Ovary (tissue), 10 donors: ENCODE measurements at places on chromosomes 5 and 9.

- H3K27ac ChIP-seq = no peak overlapping the region
- H3K4me1 ChIP-seq = no peaks in the 10 kb centered on the region
- no peaks in the 10 kb centered on the region for H3K27me3 ChIP-seq
- H3K4me3 ChIP-seq = no peak overlapping the region
Observed at GRCh38 chr9:96006961-96007360, 131.5 kb downstream of the ERCC6L2 start.

- no peak overlapping the region for H3K4me3 ChIP-seq
- H3K36me3 ChIP-seq = no peaks in the 10 kb centered on the region
- no peaks in the 10 kb centered on the region for H3K27me3 ChIP-seq
Observed at GRCh38 chr5:121421646-121422045, 430.0 kb upstream of the FTMT start.

GRCh38 chr5:4584982-4585381 is 555.1 kb upstream of the ADAMTS16 start:
- H3K4me3 ChIP-seq = no peak overlapping the region
- no peak for DNase-seq
- no peaks in the 10 kb centered on the region for H3K36me3 ChIP-seq
- no peaks in the 10 kb centered on the region for H3K4me1 ChIP-seq

DNA sequence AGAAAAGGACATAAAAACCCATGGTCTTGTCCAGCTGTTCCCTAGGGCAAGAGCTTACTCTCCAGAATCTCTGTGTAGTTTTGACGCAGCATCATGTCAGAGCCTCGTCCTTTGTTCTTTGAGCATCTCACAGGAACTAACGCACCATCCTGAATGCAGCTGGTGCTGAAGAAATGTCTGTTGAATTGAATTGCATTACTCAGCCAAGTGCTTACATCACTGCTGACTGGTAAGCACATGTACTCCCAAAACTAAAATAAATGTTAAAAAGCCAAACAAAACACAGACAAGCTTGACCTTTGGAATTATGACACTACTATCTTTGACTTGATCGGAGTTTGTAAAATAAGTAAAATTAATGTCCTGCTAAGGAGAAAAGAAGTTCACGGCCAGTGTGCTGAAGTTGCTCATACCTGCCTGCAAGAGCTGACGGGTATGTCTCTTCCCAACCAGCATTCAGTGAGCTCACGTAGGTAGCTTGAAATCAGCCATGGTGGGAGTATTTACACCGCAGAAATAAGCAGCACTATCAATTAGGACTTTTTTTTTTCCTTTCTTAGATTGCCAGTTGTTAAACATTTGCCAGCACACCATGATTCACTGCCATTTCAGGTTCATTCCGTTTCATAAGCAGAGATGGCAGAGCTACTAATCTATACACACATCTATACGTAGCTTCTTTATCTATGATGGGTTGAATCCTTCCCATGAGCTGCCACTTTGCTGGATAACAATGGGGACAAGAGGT is 310.6 kb upstream of the MSX2 start:
- no peak overlapping the region for H3K4me3 ChIP-seq
- no peak for DNase-seq
- no peaks in the 10 kb centered on the region for H3K36me3 ChIP-seq
- H3K27ac ChIP-seq = no peak overlapping the region
- no peaks in the 10 kb centered on the region for H3K27me3 ChIP-seq

GRCh38 chr9:114271556-114272510 is 51.1 kb upstream of the ORM1 start:
- H3K27me3 ChIP-seq = no peaks in the 10 kb centered on the region
- DNase-seq = peak; percentile 63
- no peak overlapping the region for H3K4me3 ChIP-seq
- no peaks in the 10 kb centered on the region for H3K36me3 ChIP-seq
- peaks cover under 1% of the 10 kb centered on the region for H3K4me1 ChIP-seq

DNA sequence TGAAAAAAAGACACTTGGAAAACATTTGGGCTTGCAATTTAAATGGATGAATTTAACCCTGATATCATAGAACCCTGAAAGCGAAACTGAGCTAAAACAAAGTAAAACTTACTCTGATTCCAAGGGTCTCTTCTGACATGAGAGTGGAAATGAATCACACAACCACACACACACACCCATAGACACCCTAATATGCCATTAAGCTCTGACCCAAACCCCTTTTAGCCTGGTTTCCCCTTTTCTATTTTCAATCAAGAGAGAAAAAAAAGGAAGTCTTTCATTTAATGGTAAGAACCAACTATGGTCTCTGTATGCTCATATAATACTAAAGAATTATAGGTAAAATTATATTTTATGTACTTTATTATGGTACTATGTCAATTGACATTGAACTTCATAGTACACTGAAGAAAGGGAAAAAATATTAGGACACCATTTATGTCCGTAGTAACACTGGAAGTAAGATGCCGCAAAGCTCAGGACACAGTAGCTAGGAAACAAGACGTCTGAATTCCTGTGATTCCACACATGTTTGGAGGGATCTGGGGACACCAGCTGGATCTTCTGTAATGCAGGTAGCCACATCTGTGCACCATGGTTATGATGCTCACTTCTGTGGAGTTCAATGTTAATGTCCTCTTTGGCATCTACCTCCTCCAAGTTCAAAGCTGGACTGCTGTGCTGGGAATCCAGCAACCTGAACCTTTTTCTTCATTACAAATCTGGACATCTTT is 95.8 kb downstream of the PCSK1 start:
- H3K36me3 ChIP-seq = no peaks in the 10 kb centered on the region
- no peak overlapping the region for H3K4me3 ChIP-seq
- no peak overlapping the region for H3K27ac ChIP-seq
- peaks cover 6% of the 10 kb centered on the region for H3K4me1 ChIP-seq

DNA sequence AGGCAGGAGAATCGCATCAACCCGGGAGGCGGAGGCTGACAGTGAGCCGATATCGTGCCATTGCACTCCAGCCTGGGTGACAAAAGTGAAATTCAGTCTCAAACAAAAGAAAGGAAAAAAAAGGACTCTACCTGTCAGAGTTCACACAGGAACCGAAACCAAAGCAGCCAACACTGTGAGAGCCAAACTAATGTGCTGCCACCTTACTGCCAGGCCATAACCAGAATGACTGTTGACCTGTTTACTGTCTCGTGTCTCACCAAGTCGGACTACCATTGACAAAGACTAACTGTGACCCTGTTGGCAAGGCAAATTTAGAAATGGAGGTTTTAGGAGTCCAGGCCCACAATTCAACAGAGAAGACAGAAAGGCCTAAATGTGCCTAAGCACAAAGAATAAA is 112.4 kb downstream of the ANXA2R start:
- no peak overlapping the region for H3K4me3 ChIP-seq
- DNase-seq = no peak
- H3K27ac ChIP-seq = no peak overlapping the region
- no peaks in the 10 kb centered on the region for H3K36me3 ChIP-seq
- no peaks in the 10 kb centered on the region for H3K4me1 ChIP-seq
- H3K27me3 ChIP-seq = no peaks in the 10 kb centered on the region

- no peaks in the 10 kb centered on the region for H3K36me3 ChIP-seq
- no peak overlapping the region for H3K4me3 ChIP-seq
- DNase-seq = no peak
Observed at GRCh38 chr5:157303667-157304327, 37.9 kb downstream of the CYFIP2 start.

- DNase-seq = no peak
- peaks cover 5% of the 10 kb centered on the region for H3K4me1 ChIP-seq
- no peaks in the 10 kb centered on the region for H3K36me3 ChIP-seq
- no peak overlapping the region for H3K4me3 ChIP-seq
- no peak overlapping the region for H3K27ac ChIP-seq
- no peaks in the 10 kb centered on the region for H3K27me3 ChIP-seq
Observed at GRCh38 chr9:105252405-105252756, 7.9 kb downstream of the SLC44A1 start.

GRCh38 chr5:16976625-16977008 is 40.5 kb upstream of the MYO10 start:
- H3K27me3 ChIP-seq = no peaks in the 10 kb centered on the region
- DNase-seq = no peak
- no peaks in the 10 kb centered on the region for H3K36me3 ChIP-seq
- H3K27ac ChIP-seq = no peak overlapping the region
- H3K4me3 ChIP-seq = no peak overlapping the region
- H3K4me1 ChIP-seq = no peaks in the 10 kb centered on the region

GRCh38 chr5:136073714-136074529 is 45.1 kb downstream of the TGFBI start:
- H3K27me3 ChIP-seq = no peaks in the 10 kb centered on the region
- no peaks in the 10 kb centered on the region for H3K36me3 ChIP-seq
- no peaks in the 10 kb centered on the region for H3K4me1 ChIP-seq
- DNase-seq = no peak
- no peak overlapping the region for H3K4me3 ChIP-seq
- no peak overlapping the region for H3K27ac ChIP-seq

DNA sequence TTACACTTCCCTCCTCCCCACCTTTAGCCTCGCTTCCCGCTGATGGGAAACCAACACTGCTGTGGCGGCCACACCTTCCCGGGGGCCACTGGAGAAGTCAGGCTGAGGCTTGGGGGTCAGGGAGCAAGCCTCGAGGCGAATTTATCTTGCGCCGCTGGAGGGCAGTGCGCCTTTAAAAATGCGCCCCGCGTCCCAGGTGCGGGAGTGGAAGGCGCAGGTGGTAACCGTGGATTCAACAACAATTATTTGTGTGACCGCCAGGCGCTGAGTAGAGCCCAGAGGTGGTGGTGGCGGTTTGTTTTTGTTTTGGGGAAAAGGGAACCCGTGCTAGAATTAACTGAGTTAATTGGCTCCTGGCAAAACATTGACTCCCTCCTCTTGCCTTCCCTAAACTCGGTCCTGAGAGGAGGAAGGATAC is 1.1 kb downstream of the CFAP77 start:
- DNase-seq = peak; percentile 42
- H3K27me3 ChIP-seq = no peaks in the 10 kb centered on the region
- no peaks in the 10 kb centered on the region for H3K36me3 ChIP-seq
- peaks cover 8% of the 10 kb centered on the region for H3K4me1 ChIP-seq

GRCh38 chr5:154986151-154986550 is 27.4 kb upstream of the KIF4B start:
- no peaks in the 10 kb centered on the region for H3K36me3 ChIP-seq
- H3K27me3 ChIP-seq = no peaks in the 10 kb centered on the region
- no peak for DNase-seq
- H3K4me3 ChIP-seq = no peak overlapping the region

GRCh38 chr9:133339641-133340040 is 3.7 kb upstream of the SURF6 start:
- H3K4me3 ChIP-seq = no peak overlapping the region
- no peak for DNase-seq
- H3K27ac ChIP-seq = no peak overlapping the region

DNA sequence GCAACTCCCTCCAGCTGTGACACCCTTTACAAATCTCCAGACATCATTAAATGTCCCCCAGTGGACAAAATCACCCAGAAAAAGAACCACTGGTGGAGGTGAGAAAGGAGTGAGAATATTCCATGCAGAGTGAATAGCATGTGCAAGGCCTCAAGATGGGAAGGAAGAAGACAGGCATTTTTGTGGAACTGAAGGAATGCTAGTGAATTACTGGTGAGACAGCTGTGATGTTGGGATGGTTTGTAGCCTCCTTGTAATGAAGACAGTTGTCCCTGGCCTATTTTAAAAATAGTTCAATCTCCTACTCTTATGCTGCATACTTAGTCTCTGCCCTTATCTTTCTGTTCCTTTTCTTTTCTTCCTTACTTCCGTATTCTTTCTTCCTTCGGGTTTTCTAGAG is 124.9 kb upstream of the RPS23 start:
- no peak overlapping the region for H3K4me3 ChIP-seq
- DNase-seq = no peak
- no peaks in the 10 kb centered on the region for H3K4me1 ChIP-seq
- no peaks in the 10 kb centered on the region for H3K27me3 ChIP-seq
